ENCODE measurements at places on chromosomes 2 and 18.

GRCh38 chr18:34122724-34123334, 101.9 kb downstream of the NOL4 start:
- DNase-seq, result peak; percentile 46

GRCh38 chr2:121092095-121092494, 192.9 kb downstream of the TFCP2L1 start:
- no peak for DNase-seq

DNA sequence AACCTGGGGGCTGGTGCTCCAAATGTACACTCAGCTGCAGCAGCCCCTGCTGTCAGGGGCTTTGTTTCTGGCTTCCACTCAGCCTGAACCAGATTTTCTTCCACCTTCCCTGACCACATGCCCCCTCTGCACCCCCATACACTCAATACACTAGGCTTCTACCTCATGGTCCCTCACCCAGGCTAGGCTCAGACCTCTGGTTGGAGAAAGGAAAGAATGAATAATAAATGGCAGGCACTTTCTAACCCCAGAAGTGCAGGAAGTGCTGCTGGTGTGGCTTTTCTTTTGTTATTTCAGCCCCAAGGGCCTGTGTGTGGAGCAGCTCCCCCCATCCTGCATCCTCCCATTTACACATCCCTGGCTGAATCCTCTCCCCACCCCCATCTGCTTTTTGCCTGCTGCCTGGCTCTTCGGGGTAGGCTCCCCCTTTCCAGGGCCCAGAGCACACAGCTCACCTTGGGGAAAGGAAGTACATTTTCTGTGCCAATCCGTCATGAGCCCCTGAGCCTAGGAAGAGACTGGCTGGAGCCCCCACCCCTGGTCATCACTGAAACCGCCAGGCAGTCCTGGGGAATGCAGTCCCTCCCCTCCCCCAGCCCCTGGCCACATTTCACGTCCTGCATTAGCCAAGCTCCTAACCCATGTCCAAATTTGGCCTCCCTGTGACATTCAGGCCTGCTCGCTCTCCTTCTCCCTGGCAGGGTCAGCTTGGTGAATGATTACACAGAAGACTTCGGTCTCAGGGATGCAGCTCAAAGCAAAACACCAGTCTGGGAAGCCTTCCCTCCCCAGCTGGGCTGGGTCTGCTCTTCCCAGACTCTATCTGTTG, 2.6 kb downstream of the DYSF start:
- peak; percentile 72 for DNase-seq

DNA sequence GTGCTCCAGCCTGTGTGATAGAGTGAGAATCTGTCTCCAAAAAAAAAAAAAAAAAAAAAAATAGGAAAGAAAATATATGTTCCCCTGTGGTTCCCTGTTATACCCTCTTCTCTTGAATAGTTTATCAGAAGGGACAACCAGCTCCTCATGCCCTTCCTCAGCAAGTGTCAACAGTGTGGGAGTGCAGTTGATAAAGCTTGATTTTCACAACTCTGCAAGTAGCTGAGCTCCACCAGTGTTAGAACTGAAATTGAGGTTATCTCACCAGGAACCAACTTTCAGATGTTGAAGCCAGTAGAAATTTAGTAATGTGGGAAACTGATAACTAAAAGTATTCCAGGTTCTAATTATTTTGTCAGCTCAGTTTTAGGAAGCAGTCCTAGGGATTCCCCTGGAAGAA, 25.1 kb downstream of the NEDD4L start:
- DNase-seq, result no peak

DNA sequence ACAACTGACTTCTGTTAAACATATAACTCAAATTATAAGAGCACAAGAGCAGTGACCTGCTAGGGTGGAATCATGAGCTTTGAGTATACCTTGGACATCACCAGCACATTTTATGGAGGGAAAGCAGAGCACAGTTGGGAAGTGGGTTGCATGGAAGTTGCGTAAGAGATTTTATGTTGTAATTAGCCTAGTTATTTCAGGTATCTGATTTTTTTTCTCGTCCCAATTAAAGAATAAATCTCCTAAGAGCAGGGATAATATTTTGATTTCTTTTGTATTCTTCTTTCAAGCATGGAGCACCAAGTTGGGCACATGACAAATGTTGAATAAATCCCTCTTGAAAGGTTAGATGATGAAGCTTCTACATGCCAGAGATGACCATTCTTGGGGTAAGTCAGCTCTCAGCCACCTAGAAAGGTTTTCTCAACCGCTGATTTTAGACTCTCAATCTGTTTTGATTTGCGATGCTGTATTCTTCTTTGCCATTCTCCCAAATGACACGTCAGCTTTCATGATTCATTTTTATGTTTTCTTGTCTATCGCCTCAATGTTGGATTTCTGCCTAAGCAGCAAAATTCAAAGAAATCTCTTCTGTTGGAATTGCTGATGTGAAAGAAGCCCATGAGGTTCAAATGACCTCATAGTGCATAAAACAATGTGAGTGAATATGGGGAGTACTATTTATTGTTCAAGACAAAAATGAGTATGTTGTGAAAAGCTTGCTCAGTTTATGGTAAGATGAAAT, 15.3 kb upstream of the FN1 start:
- DNase-seq, result no peak

GRCh38 chr2:352696-353095, 64.8 kb upstream of the ALKAL2 start:
- no peak for DNase-seq

DNA sequence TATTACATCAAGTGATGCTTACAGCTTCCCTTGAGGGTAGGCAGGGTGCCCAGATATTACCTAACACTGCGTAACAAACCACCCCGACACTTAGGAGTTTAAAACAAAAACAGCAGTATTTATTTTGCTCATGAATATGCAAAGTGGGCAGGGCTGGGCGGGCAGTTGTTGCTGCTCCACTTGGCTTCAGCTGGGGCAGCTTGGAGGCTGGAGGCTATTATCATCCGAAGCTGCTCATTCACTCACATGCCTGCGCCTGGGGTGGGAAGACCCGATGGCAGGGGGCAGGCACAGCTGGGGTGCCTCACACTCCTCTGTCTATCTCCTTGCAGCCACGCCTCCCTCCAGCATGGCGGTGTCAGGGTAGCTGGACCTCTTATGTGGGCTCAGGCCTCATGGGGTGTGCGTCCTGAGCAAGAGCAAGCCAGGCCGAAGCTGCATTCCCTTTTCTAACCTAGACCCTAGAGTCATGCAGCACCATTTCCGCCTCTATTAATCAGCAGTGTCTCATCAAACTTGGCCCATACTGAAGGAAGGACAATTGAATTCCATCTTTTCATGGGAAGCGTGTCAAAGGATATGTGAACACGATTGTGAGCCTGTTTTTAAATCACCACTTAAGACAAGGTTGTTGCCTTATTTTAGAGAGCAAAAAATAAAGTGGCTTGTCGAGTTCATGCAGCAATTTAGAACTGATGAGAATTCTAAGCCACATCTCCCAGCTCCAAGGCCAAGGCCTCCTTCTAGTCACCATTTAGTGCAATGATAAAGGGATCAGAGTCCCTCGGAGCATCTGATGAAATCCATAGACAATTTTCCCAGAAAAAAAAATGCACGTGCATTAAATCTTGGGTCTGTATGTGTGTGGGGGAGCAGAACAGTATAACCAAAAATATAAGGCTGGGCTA, 54.9 kb downstream of the SDC1 start:
- DNase-seq, result peak; percentile 78

- DNase-seq, result no peak
These were observed 81.3 kb downstream of the CLHC1 start for GRCh38 chr2:55150834-55151233.

GRCh38 chr2:37506407-37507050, 162.1 kb downstream of the QPCT start:
- DNase-seq, result no peak

GRCh38 chr2:130728007-130728454, 839 bp upstream of the GPR148 start:
- DNase-seq, result peak; percentile 48

DNA sequence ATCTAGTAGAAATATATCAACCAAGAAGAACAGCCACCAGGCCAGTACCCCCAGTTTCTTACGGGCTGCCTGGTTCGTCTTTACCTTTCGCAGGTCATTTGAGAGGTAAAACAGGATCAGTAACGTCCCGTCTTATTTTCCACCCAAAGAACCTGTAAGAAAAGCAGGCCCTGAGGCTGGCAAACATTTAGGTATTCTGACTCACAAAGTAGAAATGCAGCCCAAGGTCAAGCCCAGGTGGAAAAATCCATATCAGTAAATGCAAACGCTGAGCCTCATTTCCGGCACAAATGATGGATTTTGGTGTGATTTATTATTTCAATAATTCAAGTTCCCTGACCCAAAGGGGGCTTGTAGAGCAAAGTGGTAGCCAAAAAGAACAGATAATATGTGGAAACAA, 171.2 kb downstream of the ZNF516 start:
- DNase-seq, result no peak

DNA sequence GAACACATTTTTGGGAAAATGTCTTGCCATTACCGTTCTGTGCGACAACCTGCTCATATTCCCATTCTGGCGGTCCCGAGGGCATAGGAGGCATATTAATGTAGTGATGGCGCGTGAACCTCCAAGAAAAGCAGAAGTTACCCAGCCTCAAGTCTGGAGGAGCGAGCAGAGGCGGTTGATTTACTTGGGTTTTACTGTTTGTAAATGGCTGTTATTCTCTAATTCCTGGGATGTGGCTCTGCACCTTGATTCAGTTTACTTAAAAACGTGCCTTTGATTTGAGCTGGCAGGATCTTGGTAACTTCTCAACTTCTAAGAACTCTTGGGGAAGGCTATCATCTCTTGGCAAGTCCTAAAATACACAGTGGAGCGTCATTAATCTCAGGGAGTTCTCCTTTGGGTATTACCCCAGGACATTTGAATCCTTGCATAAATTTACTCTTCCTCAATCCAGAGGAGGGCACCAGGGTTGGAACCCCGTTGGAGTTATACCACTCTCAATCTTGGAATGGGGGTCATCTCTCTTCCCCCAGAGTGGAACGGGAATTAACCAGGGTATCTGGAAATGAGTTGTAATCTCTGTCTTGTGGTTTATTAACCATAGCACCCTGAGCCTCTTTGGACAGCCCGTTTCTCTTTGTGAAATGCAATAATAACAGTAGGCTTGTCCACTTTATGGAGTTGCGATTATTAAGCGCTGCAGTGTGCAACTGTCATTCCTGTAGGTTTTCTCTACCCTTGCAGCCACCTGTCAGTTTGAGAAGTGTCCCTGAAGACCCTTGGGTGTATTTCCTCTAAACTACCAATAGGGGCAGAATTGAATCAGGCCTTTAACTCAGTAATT, 2.1 kb downstream of the HK2 start:
- peak; percentile 78 for DNase-seq

DNA sequence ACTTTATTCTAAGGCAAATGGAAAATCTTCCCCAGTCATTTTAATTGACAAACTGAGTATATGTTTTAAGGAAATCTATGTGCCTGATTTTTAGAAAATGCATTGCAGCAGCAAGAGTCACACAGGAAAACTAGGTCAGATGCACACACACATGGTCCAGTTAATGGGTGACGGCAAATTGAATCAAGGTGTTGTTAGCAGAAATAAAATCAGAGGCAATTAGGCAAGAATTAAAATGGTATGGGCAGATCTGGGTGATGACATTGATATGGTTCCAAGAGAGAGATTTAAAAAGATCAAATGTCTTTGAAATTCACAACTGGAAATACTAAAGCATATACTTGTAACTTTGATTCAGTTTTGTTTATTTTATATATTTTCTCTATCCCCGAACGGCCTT, 174.2 kb upstream of the CDH19 start:
- DNase-seq, result no peak

DNA sequence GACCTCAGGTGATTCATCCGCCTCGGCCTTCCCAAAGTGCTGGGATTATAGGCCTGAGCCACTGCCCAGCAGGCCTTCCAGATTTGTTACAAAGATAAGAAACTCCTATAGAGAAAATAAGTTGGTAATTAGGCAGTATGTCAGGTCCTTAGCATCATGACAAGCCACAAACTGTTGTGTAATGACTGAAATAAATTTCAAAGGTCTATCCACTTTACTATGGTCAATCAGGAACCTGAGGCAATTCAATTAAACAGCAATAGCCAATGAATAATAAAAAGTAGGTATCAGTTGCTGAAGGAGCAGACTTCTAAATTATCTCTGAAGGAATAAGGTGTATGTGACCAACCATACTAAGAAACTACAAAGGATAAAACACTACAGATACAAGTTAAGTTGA, 62.4 kb upstream of the ATIC start:
- no peak for DNase-seq

- DNase-seq, result peak; percentile 6
These were observed 1988.8 kb upstream of the PIK3C3 start for GRCh38 chr18:39966275-39966674.

DNA sequence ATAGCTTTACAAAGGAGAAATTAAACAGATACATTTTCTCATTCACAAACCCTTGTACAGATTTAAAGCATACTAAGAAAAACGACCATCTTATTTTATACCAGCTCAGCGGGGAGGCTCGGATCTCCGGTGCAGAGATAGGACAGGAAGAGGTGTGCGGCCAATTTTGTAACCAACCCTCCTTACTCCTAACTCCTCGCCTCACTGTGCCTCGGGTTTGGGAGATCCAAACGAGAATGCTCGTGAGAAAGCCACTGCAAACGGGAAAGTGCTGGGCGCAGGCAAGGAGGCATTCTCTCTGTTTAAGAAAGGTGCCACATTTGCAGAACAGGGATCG, 1.2 kb downstream of the KDSR start:
- DNase-seq, result peak; percentile 31

GRCh38 chr18:2139691-2140090, 431.6 kb downstream of the METTL4 start:
- no peak for DNase-seq

DNA sequence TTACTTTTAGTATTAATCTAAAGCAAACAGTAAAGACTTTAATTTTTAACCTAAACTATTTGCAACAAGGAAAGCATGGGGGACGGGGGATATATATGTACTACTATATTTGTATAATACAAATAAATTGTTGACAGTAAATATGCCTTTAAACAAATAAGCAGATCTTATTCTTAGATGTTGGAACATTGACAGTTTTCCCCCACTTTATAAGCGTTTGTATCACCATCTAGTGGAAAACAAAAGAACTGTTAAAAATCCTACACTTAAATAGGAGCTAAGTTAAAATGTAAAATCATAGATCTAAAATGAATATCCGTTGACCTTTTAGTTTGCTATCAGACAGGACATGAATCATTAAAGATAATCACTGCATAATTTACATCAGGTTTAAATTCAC, 50.0 kb downstream of the RBBP8 start:
- peak; percentile 7 for DNase-seq

- DNase-seq, result no peak
These were observed 278.7 kb downstream of the NRXN1 start for GRCh38 chr2:50753234-50753633.

GRCh38 chr2:240601061-240601830, 14.7 kb downstream of the CAPN10 start:
- DNase-seq, result peak; percentile 53

- no peak for DNase-seq
These were observed 207.8 kb downstream of the MYT1L start for GRCh38 chr2:2123238-2123637.

- no peak for DNase-seq
These were observed 718.1 kb upstream of the ID2 start for GRCh38 chr2:7963787-7964186.

- no peak for DNase-seq
These were observed 232.6 kb upstream of the LYPD1 start for GRCh38 chr2:132902626-132903025.

- no peak for DNase-seq
These were observed 765 bp upstream of the LHCGR start for GRCh38 chr2:48756289-48756688.

- peak; percentile 98 for DNase-seq
These were observed at the start of gene CFAP53 for GRCh38 chr18:50266248-50266704. CFAP53 (minus strand) TSS chr18:50266495; CDS start chr18:50266404, 91 bp downstream.
